ENCODE measurements at places on chromosomes 5 and 9.

GRCh38 chr9:134337469-134337868 lies 11.2 kb downstream of the RXRA start:
- DNase-seq = no peak

DNA sequence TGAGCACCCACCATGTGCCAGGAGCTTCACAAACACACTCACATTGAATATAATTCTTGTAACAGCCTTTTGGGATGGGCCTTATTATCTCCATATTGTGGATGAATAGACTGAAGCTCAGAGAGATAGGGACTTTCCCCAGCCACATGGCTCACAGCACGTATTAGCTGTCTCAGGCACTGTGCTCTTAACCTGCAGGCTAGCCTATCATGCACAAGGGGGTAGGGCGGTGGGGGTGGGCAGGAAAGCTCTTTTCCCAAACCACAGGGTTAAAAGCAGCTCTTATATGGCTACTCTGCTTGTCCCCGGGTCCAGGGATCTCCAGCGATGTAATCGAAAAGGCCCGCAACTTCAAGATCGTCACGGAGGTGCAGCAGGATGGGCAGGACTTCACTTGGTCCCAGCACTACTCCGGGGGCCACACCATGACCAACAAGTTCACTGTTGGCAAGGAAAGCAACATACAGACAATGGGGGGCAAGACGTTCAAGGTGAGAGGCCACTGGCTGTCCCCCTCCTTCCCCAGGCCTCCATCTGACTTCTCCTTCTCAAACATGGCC lies 2.6 kb downstream of the FABP6 start:
- DNase-seq = no peak

- no peak for DNase-seq
Observed at GRCh38 chr9:85859765-85860164, 81.2 kb upstream of the NAA35 start.

GRCh38 chr5:97225222-97225621 lies 42.2 kb upstream of the RIOK2 start:
- DNase-seq = no peak

GRCh38 chr5:62268234-62268633 lies 37.8 kb upstream of the KIF2A start:
- no peak for DNase-seq

All from activated naive CD4-positive, alpha-beta T cell (primary cell).